Osteoblast (primary cell): ENCODE measurements at places on chromosomes 5 and 9.

DNA sequence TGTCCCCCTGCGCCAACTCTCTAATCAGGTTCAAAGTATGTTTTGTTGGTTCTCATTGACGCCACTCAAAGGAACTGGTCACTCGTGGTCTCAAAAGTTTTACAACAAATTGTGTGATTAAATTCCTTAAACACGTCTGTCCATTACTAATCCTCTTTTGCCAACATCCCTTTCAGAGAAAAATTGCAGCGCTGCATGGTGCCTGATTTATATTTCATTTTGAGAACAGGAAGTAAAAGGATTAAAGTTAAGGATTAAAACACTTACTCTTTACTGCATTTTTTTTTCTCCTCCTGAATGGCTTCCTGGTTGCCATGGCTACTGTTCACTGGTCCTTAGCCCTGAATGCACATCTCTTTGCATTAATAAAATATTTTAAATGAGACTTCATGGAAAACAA, 383.5 kb downstream of the GLIS3 start:
- DNase-seq, result no peak
- H3K27me3 ChIP-seq, result no peaks in the 10 kb centered on the region
- no peaks in the 10 kb centered on the region for H3K36me3 ChIP-seq
- H3K27ac ChIP-seq, result no peak overlapping the region
- no peak overlapping the region for H3K4me3 ChIP-seq

DNA sequence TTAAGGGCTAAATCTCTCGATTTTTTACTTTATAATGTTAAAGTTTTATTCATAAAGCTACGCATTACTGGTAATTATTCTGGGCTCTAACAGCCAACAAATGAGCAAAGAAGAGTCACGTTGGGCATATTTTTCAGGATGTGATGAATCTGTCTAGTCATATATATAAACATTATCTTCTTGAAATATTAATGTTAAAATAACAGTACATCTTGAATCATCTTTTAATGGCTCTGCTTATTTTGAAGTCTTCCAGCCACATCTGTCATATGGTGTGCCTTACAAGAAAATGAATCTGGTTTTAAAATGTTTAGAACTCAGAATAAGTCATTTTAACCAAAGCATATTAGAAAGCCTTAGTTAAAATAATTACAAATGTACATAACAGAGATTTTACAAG, 96.9 kb downstream of the CWC27 start:
- no peak overlapping the region for H3K4me3 ChIP-seq
- H3K27ac ChIP-seq, result peak overlapping the region; percentile 67
- no peak for DNase-seq
- peaks cover 27% of the 10 kb centered on the region for H3K4me1 ChIP-seq

DNA sequence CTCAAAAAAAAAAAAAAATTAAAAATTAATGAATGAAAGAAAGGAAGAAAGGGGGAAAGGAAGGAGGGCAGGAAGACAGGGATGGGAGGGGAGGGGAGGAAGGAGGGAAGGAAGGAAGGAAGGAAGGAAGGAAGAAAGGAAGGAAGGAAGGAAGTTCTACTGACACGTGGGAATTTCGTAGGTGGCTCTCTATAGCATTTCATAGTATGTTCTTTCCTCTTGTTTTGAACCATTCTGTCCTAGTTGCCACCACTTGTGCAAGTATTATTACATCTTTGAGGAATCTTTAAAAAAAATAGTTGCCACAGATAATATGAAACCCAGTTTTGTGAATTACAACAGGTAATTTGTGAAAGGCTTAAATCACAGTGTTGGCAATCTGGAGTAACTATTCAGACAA, 253.8 kb downstream of the BNC2 start:
- H3K36me3 ChIP-seq, result no peaks in the 10 kb centered on the region
- no peak for DNase-seq
- no peaks in the 10 kb centered on the region for H3K27me3 ChIP-seq
- no peak overlapping the region for H3K27ac ChIP-seq

DNA sequence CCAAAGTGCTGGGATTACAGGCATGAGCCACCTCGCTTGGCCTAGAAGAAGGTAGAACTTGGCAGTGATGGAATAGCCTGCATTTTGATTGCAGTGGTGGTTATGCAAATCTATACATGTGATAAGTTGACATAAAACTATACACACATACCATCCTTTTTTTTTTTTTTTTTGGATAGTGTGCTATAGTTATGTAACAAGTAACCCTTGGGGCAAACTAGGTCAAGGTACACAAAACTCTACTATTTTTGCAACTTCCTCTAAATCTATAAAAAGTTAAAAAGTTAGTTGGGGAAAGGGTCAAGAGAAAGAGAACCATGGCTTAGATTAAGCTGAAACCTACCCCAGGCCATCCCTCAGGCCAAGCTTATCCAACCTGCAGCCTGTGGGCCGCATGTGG, 11.1 kb downstream of the TRIM14 start:
- no peak for DNase-seq
- H3K4me3 ChIP-seq, result no peak overlapping the region
- no peaks in the 10 kb centered on the region for H3K4me1 ChIP-seq
- no peaks in the 10 kb centered on the region for H3K27me3 ChIP-seq
- H3K27ac ChIP-seq, result no peak overlapping the region

GRCh38 chr5:77936365-77936693, 160.2 kb upstream of the TBCA start:
- no peaks in the 10 kb centered on the region for H3K4me1 ChIP-seq
- H3K4me3 ChIP-seq, result no peak overlapping the region
- H3K36me3 ChIP-seq, result no peaks in the 10 kb centered on the region
- H3K27me3 ChIP-seq, result peaks cover 28% of the 10 kb centered on the region
- no peak for DNase-seq
- no peak overlapping the region for H3K27ac ChIP-seq

DNA sequence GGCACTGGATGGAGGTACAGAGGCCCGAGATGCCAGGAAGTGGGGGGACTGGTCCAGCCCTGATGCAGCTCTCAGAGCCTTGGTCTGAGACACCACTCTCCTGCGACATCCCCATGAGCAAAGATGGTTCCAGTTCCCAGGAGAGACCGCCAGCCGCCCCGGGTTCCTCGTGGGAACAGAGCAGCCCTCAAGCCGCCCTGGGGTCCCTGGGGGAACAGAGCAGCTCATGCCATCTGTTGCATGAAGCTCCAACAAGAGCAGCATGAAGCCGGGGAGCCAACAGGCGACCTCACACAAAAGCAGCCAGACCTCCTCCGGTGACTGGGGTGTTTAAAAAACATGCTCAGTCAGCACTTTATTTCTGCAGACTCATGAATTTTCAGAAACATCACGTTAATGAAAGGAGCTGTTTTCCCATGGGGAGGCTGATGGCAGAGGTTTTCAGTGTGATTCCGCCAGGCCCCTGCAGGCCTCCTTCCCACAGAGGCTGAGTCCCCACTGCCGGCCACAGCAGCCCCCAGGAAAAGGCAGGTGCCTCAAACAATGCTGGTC, 6.2 kb downstream of the SLC6A18 start:
- no peak for DNase-seq
- no peak overlapping the region for H3K4me3 ChIP-seq
- no peak overlapping the region for H3K27ac ChIP-seq
- peaks cover 10% of the 10 kb centered on the region for H3K27me3 ChIP-seq
- no peaks in the 10 kb centered on the region for H3K4me1 ChIP-seq

DNA sequence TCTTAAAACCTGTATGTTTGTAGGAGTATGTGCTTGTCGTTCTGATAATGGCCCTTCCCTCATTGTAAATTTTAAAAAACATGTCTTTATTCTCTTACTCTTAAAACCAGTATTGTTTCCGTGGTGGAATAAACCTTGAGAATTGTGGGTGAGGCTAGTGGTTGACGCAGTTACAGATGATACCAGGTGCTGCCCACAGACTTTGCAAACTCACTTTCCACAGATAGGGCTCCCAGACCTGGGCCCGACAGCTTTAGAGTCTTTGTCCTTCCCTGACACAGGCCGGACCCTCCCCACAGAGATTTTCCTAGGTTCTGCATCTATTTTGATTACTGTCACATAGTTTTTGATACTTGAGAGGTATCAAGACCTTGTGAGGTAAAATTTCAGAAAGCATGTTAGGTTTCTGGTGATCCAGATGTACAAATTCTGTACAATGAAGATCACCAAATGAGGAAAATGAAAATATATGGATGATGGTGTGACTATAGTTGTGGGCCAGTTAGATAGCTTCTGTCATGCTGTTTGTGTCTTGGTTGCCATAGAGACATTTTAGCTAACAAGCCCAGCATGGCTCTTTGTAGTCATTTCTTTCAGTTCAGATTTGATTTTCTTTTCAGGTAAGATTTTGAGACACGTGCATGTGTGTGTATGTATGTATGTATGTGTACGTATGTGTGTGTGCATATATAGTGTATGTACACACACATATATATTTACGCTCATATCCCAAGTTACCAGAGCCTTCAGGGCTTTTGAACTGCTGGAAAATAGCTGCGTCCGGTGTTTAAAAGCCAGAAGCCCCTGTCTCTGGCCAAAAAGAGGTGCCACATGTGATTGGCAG, 33.8 kb downstream of the DMRT1 start:
- H3K4me3 ChIP-seq, result no peak overlapping the region
- H3K27me3 ChIP-seq, result no peaks in the 10 kb centered on the region
- H3K36me3 ChIP-seq, result no peaks in the 10 kb centered on the region
- DNase-seq, result no peak
- no peak overlapping the region for H3K27ac ChIP-seq
- no peaks in the 10 kb centered on the region for H3K4me1 ChIP-seq

- H3K4me3 ChIP-seq, result no peak overlapping the region
- no peaks in the 10 kb centered on the region for H3K27me3 ChIP-seq
- no peak overlapping the region for H3K27ac ChIP-seq
- DNase-seq, result peak; percentile 3
- H3K36me3 ChIP-seq, result no peaks in the 10 kb centered on the region
Measured at GRCh38 chr5:67465537-67466207, 269.1 kb upstream of the CD180 start.

GRCh38 chr5:67259548-67260215, 63.1 kb upstream of the CD180 start:
- DNase-seq, result no peak
- no peak overlapping the region for H3K4me3 ChIP-seq
- H3K36me3 ChIP-seq, result no peaks in the 10 kb centered on the region
- H3K27ac ChIP-seq, result no peak overlapping the region
- H3K4me1 ChIP-seq, result no peaks in the 10 kb centered on the region
- no peaks in the 10 kb centered on the region for H3K27me3 ChIP-seq

GRCh38 chr9:134886413-134886913, 5.9 kb downstream of the FCN2 start:
- no peak overlapping the region for H3K4me3 ChIP-seq
- H3K27me3 ChIP-seq, result peaks cover 4% of the 10 kb centered on the region
- DNase-seq, result no peak
- no peak overlapping the region for H3K27ac ChIP-seq

GRCh38 chr9:12904261-12905000, 129.6 kb downstream of the LURAP1L start:
- no peak overlapping the region for H3K27ac ChIP-seq
- no peaks in the 10 kb centered on the region for H3K4me1 ChIP-seq
- H3K36me3 ChIP-seq, result no peaks in the 10 kb centered on the region
- H3K27me3 ChIP-seq, result no peaks in the 10 kb centered on the region
- H3K4me3 ChIP-seq, result no peak overlapping the region

DNA sequence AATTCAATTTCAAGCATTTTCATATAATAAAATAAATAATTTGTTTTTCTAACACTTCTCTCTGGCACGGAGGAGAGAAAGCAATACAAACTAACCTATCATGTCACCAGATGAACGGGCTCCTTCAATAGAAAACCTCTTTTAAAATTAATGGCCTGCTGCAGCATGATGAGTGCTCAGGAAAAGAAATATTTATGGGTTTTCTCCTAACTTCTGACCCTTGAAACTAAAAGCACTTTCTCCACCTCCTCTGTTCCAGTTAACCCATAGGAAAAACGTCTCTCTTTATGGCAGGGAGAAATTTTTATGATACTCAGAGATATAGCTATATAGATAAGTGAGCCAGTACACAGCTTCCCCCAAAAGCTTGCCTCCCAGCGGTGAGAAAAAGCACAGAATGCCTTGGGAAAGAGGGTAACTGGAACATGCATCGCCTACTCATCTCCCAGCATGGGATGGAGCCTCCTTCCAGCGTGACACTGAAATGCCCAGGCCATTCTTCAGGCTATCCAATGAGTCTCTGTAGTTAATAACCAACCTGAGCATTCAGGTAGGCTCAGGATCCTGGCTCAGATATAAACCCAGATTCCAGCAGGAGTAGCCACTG, 963.0 kb upstream of the DMAC1 start:
- no peaks in the 10 kb centered on the region for H3K36me3 ChIP-seq
- DNase-seq, result no peak
- H3K27me3 ChIP-seq, result no peaks in the 10 kb centered on the region
- H3K4me3 ChIP-seq, result no peak overlapping the region
- no peaks in the 10 kb centered on the region for H3K4me1 ChIP-seq

DNA sequence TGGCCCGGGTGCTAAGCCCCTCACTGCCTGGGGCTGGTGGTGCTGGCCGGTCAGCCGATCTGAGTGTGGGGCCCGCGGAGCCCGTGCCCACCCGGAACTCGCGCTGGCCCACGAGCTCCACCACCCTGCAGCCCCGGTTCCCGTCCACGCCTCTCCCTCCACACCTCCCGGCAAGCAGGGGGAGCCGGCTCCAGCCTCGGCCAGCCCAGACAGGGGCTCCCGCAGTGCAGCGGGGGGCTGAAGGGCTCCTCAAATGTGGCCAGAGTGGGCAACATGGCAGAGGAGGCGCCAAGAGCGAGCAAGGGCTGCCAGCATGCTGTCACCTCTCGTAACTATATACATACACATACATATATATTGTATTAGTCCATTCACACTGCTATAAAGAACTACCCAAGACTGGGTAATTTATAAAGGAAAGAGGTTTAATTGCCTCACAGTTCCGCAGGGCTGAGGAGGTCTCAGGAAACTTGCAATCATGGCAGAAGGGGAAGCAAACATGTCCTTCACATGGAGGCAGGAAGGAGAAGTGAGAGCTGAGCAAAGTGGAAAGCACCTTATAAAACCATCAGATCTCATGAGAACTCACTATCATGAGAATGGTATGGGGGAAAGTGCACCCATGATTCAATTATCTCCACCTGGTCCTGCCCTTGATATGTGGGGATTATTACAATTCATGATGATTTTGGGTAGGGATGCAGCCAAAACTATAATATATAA, 56.8 kb downstream of the LIX1 start:
- H3K4me1 ChIP-seq, result no peaks in the 10 kb centered on the region
- no peak for DNase-seq
- H3K27me3 ChIP-seq, result peaks cover 17% of the 10 kb centered on the region

GRCh38 chr9:131049829-131050715, 41.1 kb downstream of the LAMC3 start:
- H3K4me1 ChIP-seq, result no peaks in the 10 kb centered on the region
- H3K4me3 ChIP-seq, result no peak overlapping the region
- H3K27me3 ChIP-seq, result peaks cover 14% of the 10 kb centered on the region
- no peak overlapping the region for H3K27ac ChIP-seq
- DNase-seq, result peak; percentile 56

- no peaks in the 10 kb centered on the region for H3K36me3 ChIP-seq
- H3K27ac ChIP-seq, result no peak overlapping the region
- H3K27me3 ChIP-seq, result no peaks in the 10 kb centered on the region
- no peaks in the 10 kb centered on the region for H3K4me1 ChIP-seq
- DNase-seq, result no peak
Measured at GRCh38 chr5:105508519-105508918, 1945.9 kb upstream of the NUDT12 start.

GRCh38 chr9:36100532-36100931, 36.0 kb upstream of the GLIPR2 start:
- H3K27me3 ChIP-seq, result no peaks in the 10 kb centered on the region
- peak overlapping the region; percentile 87 for H3K27ac ChIP-seq
- no peak overlapping the region for H3K4me3 ChIP-seq
- peak; percentile 9 for DNase-seq
- H3K4me1 ChIP-seq, result peaks cover 37% of the 10 kb centered on the region
